ENCODE measurements at places on chromosomes 11 and 22. TPM values are rescaled to one million over a fixed set of nuclear protein-coding genes. Genes with fewer than 3 reads are reported as not detected.

- DNase-seq: no peak
Observed at GRCh38 chr11:103730131-103730940, 306.1 kb upstream of the DDI1 start.

Gene KDM4D
- 2.0 TPM for total RNA-seq

GRCh38 chr11:57800444-57801182, 39.0 kb downstream of the CTNND1 start:
- peak; percentile 70 for DNase-seq

GRCh38 chr11:68297052-68297378, 15.4 kb upstream of the LRP5 start:
- no peak for DNase-seq

GRCh38 chr11:16013649-16014275, 342.6 kb downstream of the SOX6 start:
- DNase-seq: no peak

- no peak for DNase-seq
Observed at GRCh38 chr22:19597399-19597735, 73.2 kb upstream of the CLDN5 start.

Gene SMIM38
- total RNA-seq: 0.41 TPM

Gene ZP1
- total RNA-seq: not detected

GRCh38 chr11:46696212-46696558, 4.2 kb downstream of the ARHGAP1 start:
- DNase-seq: peak; percentile 66

Gene KIRREL3
- 26.5 TPM for total RNA-seq

- no peak for DNase-seq
Observed at GRCh38 chr11:56693428-56693827, 5.5 kb upstream of the OR9G1 start.

GRCh38 chr22:33906475-33906874, 13.8 kb downstream of the LARGE1 start:
- no peak for DNase-seq

Gene GRAMD1B
- total RNA-seq: 39.9 TPM

GRCh38 chr11:30855383-30856006, 269.3 kb upstream of the MPPED2 start:
- DNase-seq: peak; percentile 4

GRCh38 chr11:61599968-61600710, 19.3 kb upstream of the SYT7 start:
- DNase-seq: no peak

Gene CYTH4
- 2.9 TPM for total RNA-seq

Gene OR8G5
- total RNA-seq: not detected

Gene POU2AF1
- not detected for total RNA-seq

Gene MAML2
- total RNA-seq: 3.3 TPM

Gene SYT13
- 191 TPM for total RNA-seq

- no peak for DNase-seq
Observed at GRCh38 chr11:129737831-129738230, 77.8 kb upstream of the TMEM45B start.
